ENCODE measurements at places on chromosomes 12 and 14.

GRCh38 chr12:54749191-54749818, 101.1 kb upstream of the DCD start:
- no peak for DNase-seq

DNA sequence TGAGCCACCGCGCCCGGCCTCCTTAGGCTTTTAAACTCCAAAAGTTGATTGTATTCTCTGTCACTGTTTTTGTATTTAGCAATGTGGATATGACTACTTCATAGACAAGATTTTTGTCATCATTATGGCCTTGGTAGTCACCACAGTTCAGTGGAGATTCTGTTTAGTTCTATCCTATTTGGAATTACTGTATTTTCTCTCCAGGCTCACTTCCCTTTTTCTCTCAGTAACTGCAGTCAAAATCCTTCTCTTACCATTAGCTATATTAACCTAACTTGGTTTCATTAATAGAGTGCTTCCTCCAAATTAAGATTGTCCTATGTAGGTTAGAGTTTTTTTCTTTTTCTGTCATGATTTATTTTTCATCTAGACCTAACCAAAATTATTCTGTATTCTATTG, 283.9 kb downstream of the TMTC2 start:
- no peak for DNase-seq

- DNase-seq: no peak
Observed at GRCh38 chr12:28827861-28828260, 321.2 kb upstream of the FAR2 start.

GRCh38 chr12:65656891-65657351, 167.4 kb upstream of the HMGA2 start:
- no peak for DNase-seq

GRCh38 chr14:89420502-89420901, 3.5 kb upstream of the FOXN3 start:
- no peak for DNase-seq

GRCh38 chr12:79055926-79056674, 191.5 kb downstream of the SYT1 start:
- DNase-seq: no peak

GRCh38 chr12:120902846-120903411, 1.2 kb downstream of the SPPL3 start:
- no peak for DNase-seq

GRCh38 chr14:60686865-60687264, 37.3 kb downstream of the SIX4 start:
- DNase-seq: peak; percentile 33

- no peak for DNase-seq
Observed at GRCh38 chr12:5582018-5582417, 150.1 kb downstream of the NTF3 start.

GRCh38 chr14:38808734-38809455, 294.1 kb downstream of the SEC23A start:
- DNase-seq: peak; percentile 12

- no peak for DNase-seq
Observed at GRCh38 chr12:120012067-120012621, 23.1 kb downstream of the BICDL1 start.

GRCh38 chr12:114302117-114302516, 103.8 kb downstream of the TBX5 start:
- DNase-seq: no peak

- DNase-seq: no peak
Observed at GRCh38 chr12:62603811-62604098, 137.1 kb downstream of the MON2 start.

- no peak for DNase-seq
Observed at GRCh38 chr12:124862768-124863415, 772 bp downstream of the SCARB1 start.

- DNase-seq: no peak
Observed at GRCh38 chr12:103462675-103463074, 33.1 kb downstream of the C12orf42 start.

GRCh38 chr12:94674051-94674451, 23.7 kb upstream of the TMCC3 start:
- no peak for DNase-seq

DNA sequence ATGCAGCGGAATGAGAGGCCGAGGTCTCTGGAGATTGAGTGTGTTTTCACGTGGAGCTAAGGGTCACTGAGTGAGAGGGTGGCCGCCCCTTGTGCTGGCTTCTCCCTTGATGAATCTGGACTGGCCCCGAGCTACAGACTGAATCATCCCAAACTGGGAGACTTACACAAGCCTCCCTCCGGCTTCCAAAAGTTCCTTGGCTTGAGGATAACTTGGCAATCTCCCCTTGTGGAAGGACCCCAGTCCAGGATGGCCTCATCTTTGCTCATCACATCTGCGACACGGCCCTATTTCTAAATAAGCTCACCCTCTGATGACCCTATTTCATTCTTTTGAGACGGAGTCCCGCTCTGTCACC, 41.5 kb upstream of the FBRSL1 start:
- no peak for DNase-seq

GRCh38 chr12:120234643-120235368, 30.7 kb downstream of the PXN start:
- DNase-seq: peak; percentile 87

DNA sequence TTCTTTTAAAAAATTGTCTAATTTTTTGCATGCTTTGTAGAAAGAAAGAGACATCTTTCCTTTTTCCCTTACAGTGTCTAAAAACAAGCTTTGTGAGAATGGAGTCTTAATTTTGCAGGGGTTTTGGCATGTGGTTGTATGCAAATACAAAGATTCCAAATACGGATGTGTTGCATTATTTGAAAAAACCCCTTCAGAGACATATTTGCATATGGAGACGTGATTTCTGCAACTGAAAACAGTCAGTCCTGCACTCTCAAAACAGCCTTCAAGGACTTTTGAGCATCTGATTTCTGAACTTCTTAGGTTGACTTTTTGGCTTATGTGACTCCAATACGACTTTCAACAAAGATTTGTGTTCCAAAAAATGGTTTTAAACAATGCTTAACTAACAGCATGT, 7.8 kb downstream of the IRAK3 start:
- no peak for DNase-seq

- no peak for DNase-seq
Observed at GRCh38 chr14:95891742-95892141, 15.1 kb downstream of the TUNAR start.

DNA sequence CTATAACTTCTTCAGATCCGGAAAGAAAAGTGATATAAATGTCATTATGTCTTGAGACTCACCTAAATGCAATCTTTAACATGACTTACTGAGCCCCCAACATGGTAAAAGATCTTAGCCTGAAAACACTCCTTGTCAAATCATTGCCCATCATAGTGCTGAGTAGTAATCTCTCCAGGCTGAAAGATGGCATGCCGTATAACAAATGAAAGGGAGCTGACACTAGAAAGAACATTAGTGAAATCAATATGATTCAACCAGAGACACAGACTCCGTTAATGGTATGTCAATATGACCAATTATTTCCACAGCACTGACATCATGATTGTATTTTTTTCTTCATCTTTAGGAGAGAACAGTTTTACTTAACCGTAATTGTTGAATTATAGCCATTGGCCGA, 54.4 kb downstream of the BICD1 start:
- DNase-seq: no peak

DNA sequence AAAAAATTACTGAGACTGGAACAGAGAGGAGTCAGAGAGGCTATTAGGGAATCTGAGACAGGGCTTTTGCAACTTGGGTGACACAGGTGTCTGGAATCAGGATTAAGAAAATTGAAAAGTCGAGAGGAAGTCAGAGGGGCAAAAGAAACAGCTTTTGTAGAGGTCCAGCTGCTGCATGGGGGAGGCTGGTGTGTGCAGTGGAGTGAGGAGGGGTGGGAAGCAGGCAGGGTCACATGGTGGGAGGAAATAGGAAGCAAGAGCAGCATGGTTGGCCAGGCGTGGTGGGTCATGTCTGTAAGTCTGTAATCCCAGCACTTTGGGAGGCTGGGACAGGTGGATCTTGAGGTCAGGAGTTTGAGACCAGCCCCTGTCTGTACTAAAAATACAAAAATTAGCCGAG, 69.7 kb upstream of the VRK1 start:
- DNase-seq: no peak

DNA sequence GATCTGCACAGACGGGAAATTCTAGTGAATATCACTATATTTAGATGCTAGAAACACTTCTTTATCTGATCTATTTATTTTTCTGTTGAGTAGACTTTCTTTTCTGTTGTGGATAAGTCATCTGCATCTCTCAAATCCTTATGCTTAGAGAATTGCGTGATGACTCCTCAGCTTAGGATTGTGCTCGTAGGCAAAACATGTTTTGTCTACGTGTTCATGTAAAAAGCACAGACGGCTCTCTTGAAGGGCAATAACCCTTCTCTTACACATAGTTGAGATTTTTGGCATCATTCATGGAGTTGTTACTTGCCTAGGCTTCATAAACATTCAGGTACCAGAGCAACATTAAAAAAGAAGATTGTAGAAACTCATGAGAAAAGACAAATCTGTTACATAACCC, 18.6 kb downstream of the PPFIBP1 start:
- no peak for DNase-seq

GRCh38 chr14:44462381-44462780, 44.7 kb downstream of the FSCB start:
- peak; percentile 77 for DNase-seq

DNA sequence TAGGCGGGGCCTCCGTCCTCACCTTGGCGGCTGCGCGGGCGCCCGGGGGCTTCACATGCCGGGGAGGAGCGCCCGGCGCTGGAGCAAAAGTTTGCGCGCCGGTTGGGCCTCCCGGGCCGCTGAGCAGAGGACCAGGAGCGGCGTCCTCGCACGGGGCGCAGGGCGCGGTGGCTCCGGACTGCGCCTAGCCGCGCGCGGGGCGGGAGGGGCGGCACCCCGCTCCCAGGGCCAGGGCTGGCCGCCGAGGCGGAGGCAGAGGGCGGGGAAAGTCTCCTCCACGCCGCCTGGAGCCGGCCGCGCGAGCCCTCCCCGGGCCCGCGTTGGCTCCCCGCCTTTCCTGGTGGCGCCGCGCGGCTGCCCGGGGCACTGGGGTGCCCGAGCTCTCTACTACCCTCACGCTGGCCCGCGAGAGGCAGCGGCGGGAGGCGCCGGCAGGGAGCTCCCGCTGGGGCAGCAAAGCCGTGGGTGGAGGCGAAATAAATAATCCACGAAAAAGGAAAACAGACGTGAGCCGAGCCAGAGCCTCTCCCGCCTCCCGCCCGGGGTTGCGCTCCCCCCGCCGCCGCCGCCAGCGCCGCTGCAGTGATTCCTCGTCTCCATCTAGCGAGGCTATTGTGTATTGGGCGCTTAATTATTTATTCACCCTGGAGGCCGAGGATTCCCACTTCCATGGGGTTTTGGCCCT, 400 bp upstream of the PRIMA1 start:
- no peak for DNase-seq

GRCh38 chr14:45664668-45665356, 411.8 kb upstream of the MIS18BP1 start:
- DNase-seq: no peak

DNA sequence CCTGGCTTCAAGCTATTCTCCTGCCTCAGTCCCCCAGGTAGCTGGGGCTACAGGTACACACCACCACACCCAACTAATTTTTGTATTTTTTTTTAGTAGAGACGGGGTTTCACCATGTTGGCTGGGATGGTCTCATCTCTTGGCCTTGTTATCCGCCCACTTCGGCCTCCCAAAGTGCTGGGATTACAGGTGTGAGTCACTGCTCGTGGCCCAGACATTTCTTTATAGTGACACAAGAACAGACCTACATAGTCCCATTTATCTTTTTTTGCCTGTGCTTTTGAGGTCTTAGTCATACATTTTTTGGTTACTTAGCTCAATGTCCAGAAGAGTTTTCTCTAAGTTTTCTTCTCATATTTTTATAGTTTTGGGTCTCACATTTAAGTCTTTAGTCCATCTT, 247.4 kb downstream of the SYT10 start:
- DNase-seq: no peak

DNA sequence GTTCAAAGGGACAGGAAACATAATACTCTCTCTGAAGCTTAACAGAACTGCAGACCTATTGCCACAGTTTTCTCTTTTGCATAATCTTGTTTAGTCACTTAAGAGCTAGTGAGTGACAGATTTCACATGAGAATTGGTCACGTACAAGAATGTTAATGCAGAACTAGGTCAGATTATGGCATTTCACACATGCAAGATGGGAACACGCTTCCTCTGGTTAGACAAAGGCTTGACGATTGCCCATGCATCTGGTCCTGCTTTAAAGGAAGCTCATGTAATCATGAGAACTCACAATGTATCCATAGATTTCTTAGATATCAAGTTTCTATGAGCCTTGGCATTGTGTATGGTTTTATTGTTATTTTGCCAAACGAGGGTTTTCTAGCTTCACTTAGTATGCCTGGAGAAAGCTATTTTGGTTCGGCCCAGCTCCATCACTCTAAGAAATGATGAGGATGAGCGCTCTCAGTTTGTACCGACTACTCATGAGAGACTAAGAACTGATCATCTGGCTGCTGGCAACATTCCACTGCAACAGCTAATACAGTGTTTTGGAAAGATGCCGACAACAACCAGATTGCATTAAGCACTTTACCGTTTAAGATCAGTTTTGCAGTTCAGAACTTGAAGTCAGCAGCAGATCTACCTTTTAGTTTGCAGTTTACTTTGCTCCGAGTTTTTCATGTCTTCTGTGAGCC, 380.0 kb downstream of the DIO2 start:
- DNase-seq: no peak

DNA sequence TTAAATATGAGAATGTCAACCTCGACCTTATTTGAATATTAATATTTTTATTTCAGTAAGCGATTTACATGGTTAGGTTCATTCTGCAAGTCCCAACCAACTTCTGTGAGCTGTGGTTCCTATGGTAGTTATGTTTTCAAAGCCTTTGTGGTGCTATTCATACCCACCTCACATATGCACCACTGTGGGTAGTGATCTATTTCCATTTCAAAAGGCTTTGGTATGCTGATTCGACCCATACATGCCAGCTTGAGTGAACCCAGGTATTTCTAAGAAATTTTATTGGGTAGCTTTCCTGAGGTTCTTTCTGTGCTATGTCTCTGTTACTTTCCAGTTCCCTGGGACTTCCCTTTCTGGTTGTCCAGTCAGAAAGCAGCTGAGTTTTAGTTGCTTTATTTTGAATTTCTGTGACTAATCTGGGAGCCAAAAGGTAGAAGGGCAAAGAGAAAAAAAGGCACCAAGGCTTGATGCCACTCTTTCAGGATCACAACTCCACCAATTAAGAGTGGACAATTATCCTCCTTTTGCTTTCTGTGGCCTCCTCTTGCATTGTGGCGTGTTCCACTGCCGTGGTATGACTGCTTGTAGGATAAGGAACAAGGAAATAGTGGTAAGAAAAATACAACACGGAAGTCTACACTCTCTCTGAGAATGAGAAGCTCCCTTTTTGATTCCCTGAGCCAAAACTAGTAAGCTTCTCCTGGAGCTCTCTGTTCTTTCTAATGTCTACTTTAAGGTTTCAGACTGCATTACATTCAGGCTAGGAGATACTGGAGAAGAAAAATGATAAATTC, 729.1 kb downstream of the NOVA1 start:
- no peak for DNase-seq

- no peak for DNase-seq
Observed at GRCh38 chr12:109016016-109016415, 4.9 kb downstream of the SVOP start.

GRCh38 chr12:78964521-78964920, 99.9 kb downstream of the SYT1 start:
- DNase-seq: no peak

- no peak for DNase-seq
Observed at GRCh38 chr12:11981121-11981733, 89.5 kb upstream of the BCL2L14 start.

- no peak for DNase-seq
Observed at GRCh38 chr12:21618566-21618965, 13.9 kb upstream of the GYS2 start.

All from NCI-H2029 (cell line).